Nasal cavity respiratory epithelium epithelial cell of viscerocranial mucosa (primary cell): ENCODE measurements at places on chromosomes 3 and 15. TPM values are rescaled to one million over a fixed set of nuclear protein-coding genes. Genes with fewer than 3 reads are reported as not detected.

The IDH3A gene
- 28.0 and 57.5 TPM in 2 replicates for total RNA-seq

The LYZL4 gene
- total RNA-seq, result not detected in 2 replicates

The C2CD4B gene
- under 0.01 and 0.28 TPM in 2 replicates for total RNA-seq

The IGSF11 gene
- total RNA-seq, result under 0.01 and 0.21 TPM in 2 replicates

The CNTN4 gene
- 0.28 TPM in 1 of 2 replicates, not detected in the other for total RNA-seq

The NR2F2 gene
- total RNA-seq, result 1.7 and 12.0 TPM in 2 replicates

The POPDC2 gene
- 0.28 and 0.34 TPM in 2 replicates for total RNA-seq
